ENCODE measurements at places on chromosomes 5 and 9.

GRCh38 chr5:82603033-82603987 is 325.2 kb upstream of the RPS23 start:
- DNase-seq: no peak

GRCh38 chr9:96122751-96123150 is 179.2 kb downstream of the HSD17B3 start:
- DNase-seq: no peak

DNA sequence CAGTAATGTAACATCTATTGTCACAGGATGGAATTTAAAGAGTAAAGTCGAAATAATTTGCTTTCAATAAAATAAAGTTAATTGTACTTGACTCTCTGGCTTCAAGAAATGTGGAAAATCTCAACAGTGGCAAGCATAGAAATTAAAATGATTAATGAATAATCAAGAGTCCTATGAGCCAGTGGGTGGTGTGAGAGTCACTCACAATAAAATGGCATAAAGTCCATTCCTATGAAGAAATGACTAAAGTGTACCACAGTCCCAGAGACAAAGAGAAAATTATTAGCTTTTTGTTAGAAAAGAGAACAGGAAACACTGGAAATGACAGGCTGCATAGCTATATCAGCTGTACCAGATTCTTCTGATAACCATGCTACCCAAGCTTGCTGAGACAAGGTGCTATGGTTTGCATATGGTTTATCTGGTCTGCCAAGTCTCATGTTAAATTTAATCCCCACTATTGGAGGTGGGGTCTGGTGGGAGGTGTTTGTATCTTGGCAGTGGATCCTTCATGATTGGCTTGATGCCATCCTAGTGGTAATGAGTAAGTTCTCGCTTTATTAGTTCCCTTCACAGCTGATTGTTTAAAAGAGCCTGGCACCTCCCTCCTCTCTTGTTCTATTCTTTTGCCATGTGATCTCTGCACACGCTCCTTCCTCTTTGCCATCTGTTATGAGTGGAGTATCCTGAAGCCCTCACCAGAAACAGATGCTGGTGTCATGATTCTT is 647.7 kb upstream of the ITGA1 start:
- no peak for DNase-seq

DNA sequence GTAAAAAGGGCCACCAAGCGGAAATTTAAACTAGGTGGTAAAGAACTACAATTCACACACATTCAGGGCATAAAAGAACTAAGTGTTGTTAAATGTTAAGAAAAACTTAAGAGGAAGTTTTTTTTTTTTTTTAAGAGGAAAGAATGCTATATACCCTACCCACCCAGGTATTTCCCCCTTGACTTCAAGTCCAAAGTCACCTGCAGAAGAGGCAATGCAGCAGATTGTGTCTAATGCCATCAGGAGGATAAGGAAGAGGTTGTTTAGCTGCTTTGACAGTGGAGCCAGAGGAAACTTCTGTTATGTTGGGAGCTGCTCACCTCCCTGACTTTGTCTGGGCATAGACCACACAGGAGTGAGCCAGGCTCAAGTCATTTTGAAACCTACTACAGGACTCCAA is 69.2 kb downstream of the MPDZ start:
- no peak for DNase-seq

DNA sequence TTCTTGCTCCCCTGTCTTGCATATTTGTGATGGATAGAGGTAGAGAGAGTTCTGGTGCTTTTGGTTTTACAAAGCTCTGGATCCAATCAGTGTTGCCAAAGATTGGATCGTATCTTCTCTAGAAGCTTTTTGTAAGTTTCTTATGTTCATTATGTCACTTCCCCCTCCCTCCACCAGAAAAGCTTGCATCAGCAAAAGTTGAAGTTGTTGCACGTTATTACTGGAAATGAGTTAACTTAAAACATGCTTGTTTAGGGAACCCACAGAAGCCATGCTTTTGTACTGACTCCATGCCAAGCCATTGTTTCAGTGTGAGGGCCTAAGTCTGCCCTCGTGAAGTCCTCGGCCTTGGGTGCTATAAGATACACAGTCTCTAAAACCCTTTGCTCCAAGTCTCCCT is 186.5 kb downstream of the ERCC6L2 start:
- no peak for DNase-seq

DNA sequence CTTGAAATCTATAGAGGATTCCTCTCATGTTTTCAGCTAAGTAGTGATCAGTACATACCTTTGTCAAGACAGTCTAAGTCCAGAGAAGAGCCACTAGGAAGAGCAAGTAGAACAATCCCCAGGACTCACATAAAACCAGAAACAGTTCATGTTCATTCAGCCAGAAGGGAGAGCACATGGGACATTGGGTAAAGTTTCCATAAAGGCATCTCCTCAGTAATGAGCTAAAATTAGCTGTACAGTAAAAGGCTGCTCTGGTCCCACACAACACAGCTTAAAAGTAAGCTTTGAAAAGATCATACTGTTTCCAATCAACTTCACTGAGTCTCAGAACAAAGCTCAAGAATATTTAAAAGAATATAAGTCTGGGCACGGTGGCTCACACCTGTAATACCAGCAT is 32.4 kb downstream of the HOMER1 start:
- no peak for DNase-seq

- DNase-seq: no peak
Measured at GRCh38 chr5:78076351-78076750, 218.1 kb downstream of the AP3B1 start.

GRCh38 chr9:127129073-127129717 is 6.8 kb upstream of the ANGPTL2 start:
- DNase-seq: no peak

DNA sequence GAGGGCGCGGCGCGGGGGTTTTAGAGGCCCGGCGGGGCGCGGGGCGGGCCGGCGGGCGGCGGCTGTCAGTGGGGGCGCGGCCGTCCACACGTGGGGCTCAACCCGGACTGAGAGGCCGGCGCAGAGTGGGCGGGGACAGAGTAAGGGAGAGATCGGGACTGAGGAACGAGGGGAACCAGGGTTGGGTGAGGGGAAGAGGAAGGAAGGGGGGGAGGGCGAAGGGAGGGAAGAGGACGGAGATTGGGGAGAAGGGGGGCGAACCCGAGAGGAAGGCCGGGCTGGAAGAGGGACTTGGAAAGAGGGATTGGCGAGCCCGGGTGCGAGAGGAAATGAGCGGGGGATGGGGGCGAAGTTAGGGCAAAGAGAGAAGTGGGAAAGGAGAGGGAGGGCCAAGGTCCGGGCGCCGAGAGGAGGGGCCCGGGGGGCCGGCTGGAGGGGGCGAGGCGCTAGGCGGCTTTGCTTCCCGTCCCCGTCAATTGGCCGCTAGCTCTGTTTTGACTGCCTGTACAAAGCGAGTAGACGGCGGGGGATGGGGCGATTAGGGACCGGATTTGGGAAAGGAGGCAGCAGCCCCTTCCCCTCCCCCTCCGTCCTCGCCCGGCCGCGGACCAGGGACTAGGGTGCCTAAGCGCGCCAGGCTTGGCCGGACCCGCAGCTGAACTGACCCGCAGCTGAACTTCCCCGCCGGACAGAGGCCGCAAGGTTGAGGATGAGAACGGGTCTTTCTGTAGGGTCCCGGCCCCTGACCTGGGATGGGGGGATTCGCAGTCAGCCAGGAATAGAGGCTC is 399 bp upstream of the FBN2 start:
- no peak for DNase-seq

GRCh38 chr5:167205881-167206280 is 1085.6 kb upstream of the WWC1 start:
- no peak for DNase-seq
